Lower lobe of right lung (tissue), 2 donors: ENCODE measurements at places on chromosomes 2 and 18.

DNA sequence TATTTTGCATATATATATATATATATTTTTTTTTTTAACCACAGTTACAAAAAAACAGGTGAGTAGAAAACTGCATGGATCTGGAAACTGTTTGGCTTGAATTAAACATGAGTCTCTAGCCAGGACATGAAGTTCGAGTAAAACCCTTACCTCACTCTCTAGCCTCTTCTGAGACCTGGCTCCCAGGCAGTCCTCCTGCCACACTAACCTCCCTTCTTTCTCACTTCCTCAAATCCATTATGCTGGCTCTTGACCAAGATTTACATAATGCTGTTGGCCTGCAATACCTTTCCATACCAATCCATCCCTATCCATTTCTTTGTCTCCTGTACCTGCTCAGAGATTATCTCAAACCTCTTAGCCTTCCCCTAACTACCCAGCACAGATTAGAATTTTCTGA, 34.0 kb downstream of the PIGN start:
- DNase-seq = no peak

- DNase-seq = no peak
Observed at GRCh38 chr2:238331916-238332315, 11.6 kb downstream of the TRAF3IP1 start.

DNA sequence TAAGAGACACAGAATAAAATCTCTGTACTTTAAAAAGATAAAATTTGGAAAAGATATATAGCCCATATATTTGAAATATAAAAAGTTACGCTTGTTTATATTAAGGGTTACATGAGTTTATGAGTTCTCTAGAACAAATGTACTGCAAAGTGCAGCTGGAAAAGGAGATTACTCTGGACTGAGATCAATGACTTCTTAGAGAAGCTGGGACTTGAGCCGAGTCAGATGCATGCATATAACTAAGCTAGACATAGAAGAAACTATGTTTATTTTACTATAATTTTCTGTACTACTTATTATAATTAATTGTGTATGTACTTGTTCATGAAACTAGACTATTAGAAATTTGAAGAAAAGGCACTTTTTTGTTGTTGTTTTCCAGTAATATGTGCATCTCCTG, 170.3 kb upstream of the NXPH2 start:
- no peak for DNase-seq

- no peak for DNase-seq
Observed at GRCh38 chr2:84631047-84631446, 114.7 kb downstream of the DNAH6 start.

DNA sequence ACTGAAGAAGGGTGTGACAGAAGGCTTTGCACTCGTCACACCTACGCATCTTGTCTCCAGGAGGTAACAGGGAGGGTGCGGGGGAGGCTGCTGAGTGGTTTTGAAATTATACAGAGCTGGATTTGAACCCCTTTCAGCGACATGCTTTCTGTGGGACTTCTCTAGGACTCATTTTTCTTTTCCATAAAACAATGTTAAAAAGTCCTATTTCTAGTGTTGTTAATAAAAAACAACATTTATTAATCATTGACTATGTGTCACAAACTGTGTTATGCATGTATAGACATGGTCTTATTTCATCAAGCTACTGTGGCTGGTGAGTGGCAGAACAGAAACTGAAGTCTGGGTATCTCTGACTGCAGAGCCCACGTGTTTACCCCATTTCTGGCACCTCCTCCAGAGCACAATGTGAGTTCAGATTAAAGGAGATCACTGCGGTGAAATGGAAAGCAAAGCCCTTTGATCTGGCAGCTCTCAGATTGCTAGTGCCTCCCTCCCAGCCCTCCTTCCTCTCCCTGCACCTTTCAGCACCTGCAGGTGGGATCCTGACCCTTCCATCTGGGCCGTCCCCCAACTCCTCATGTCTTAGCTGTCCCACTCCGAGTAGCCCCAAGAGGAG, 315.5 kb upstream of the MYT1L start:
- DNase-seq = no peak
